ENCODE measurements at places on chromosomes 1 and 21.

GRCh38 chr1:154104433-154105082 lies 50.3 kb downstream of the NUP210L start:
- H3K4me1 ChIP-seq, result no peaks in the 10 kb centered on the region
- DNase-seq, result no peak
- peaks cover 2% of the 10 kb centered on the region for H3K27me3 ChIP-seq
- H3K4me3 ChIP-seq, result no peak overlapping the region
- no peak overlapping the region for H3K27ac ChIP-seq

DNA sequence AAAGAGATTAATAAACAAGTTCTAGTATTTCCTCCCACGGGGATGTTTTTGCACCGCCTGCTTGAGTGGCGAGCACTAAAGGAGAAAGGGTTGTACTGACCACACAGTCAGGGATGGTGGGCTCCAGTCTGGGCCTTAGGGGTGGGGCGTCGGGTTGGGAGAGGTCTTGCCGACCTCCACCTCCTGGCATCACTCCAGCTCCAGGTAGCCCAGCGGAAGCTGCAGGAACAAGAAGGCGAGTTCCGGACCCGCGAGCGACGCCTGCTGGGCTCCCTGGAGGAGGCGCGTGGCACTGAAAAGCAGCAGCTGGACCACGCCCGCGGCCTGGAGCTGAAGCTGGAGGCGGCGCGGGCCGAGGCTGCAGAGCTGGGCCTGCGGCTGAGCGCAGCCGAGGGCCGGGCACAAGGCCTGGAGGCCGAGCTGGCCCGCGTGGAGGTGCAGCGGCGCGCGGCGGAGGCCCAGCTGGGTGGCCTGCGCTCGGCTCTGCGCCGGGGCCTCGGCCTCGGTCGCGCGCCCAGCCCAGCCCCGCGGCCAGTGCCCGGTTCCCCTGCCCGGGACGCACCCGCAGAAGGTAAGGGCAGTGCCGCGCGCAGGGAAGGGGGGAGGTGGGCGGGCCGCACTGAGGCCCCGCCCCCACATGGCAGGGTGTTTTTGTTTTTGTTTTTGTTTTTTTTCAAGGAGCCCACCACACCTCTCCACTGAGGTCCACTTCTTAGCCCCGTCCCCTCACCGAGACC lies 19.7 kb downstream of the MFAP2 start:
- no peaks in the 10 kb centered on the region for H3K27me3 ChIP-seq
- H3K4me1 ChIP-seq, result peaks cover 5% of the 10 kb centered on the region
- H3K36me3 ChIP-seq, result no peaks in the 10 kb centered on the region
- peak overlapping the region; percentile 37 for H3K4me3 ChIP-seq
- peak; percentile 63 for DNase-seq
- H3K27ac ChIP-seq, result no peak overlapping the region

GRCh38 chr1:100995198-100995988 lies 30.2 kb downstream of the DPH5 start:
- no peak for DNase-seq
- no peaks in the 10 kb centered on the region for H3K27me3 ChIP-seq

DNA sequence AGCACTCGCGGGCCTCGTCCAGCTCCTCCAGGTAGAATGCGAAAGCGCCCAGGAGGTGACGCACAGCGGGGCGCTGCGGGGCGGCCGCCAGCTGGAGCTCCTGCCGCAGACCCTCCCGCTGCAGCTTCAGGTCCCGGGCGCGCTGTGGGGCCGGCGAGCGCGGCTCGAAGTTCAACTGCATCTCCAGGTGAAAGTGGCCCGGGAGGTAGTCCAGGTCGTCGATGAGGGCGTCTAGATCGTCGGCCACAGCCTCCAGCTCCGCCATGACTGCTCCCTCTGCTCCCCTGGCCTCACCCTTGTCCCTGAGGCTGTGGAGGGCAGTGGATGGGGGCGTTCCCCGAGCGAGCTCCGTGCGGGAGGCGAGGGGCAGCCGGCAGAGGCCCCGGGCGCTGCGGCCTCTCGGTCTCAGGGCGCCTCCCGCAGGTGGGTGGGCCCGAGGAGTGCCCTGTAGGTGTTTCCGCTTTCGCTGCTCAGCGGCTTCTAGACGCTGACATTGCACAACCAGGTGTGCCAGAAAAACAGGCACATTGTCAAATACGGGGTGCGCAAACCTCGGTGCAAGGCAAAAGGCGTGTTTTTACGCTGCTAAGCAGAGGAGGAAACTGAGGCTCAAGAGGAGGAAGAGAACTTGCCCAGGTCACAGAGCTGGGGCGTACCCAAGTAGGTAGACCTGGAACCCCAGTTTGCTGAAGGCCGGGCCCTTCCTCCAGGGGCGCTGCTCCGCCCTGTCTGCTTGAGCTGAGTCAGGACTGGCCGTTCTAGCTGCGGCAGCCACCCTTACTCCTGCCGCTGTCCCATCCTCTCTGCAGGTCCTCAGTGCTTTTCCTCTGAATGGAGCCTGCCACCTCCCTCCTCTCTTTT lies at the start of gene TTC22:
Gene TTC22 (minus strand): TSS at position 425 of the 861 bp plus-strand sequence. CDS start 160 bp downstream, at position 265.
- no peak within 1 kb of the TSS for H3K4me3 ChIP-seq
- H3K27ac ChIP-seq, result no peak within 1 kb of the TSS
- no peak for DNase-seq
- peaks cover 3% of the 10 kb centered on the region for H3K4me1 ChIP-seq
- peaks cover 36% of the 10 kb centered on the region for H3K27me3 ChIP-seq

GRCh38 chr1:117615474-117615873 lies 9.6 kb downstream of the TENT5C start:
- peaks cover 7% of the 10 kb centered on the region for H3K4me1 ChIP-seq
- H3K4me3 ChIP-seq, result no peak overlapping the region
- no peak for DNase-seq
- no peaks in the 10 kb centered on the region for H3K36me3 ChIP-seq
- H3K27me3 ChIP-seq, result no peaks in the 10 kb centered on the region

Data from astrocyte (in vitro differentiated cells and primary cell).